ENCODE measurements at places on chromosomes 13 and 19.

DNA sequence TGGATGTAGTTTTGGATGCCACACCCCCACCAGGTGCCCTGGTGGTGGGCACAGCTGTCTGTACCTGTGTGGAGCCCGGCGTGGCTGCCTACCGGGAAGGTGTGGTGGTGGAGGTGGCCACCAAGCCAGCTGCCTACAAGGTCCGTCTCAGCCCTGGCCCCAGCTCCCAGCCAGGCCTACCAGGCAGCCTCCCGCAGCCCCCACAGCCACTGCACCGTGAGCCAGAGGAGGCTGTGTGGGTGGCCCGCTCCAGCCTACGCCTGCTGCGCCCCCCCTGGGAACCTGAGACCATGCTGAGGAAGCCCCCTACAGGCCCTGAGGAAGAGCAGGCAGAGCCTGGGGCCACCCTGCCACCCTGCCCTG is 3.5 kb downstream of the CIC start:
- no peak for DNase-seq

- no peak for DNase-seq
Measured at GRCh38 chr13:26623125-26623524, 65.6 kb downstream of the WASF3 start.

DNA sequence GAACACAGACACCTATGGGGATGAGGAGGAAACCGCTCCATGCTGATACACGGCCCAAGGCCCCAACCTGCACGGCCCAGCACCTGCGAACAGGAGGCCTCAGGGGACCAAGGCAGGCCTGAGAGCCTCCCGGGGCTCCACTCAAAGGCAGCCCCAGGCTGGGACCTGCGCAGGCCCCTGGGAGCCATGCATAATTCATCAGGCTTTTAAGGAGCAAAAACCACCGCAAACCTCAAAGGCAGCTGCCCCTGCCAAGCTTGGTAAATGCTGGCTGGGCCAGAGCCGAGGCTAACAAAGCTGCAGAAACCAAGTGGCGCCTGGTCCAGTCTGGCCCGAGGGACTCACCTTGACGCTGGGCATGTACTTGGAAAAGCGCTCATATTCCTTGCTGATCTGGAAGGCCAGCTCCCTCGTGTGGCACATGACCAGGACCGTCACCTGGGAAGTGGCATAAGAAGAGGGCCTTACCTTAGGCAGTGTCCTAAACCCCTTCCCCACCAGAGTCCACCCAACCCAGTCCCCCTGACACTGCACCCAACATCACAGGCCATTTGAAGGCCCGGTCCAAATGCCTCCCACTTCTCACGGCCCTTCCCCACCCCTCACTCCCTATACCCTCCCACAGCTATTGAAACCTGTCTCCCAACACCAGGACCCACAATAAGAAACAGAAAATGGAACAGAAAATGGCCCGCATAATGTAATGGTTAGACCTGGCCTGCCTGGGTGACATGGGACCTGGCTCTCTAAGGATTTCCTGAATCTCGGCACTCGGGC is 7.8 kb downstream of the DDX39A start:
- DNase-seq = no peak

GRCh38 chr19:32750441-32751055 is 31.0 kb downstream of the TDRD12 start:
- DNase-seq = no peak

GRCh38 chr13:45142440-45143345 is 22.4 kb downstream of the GTF2F2 start:
- no peak for DNase-seq

DNA sequence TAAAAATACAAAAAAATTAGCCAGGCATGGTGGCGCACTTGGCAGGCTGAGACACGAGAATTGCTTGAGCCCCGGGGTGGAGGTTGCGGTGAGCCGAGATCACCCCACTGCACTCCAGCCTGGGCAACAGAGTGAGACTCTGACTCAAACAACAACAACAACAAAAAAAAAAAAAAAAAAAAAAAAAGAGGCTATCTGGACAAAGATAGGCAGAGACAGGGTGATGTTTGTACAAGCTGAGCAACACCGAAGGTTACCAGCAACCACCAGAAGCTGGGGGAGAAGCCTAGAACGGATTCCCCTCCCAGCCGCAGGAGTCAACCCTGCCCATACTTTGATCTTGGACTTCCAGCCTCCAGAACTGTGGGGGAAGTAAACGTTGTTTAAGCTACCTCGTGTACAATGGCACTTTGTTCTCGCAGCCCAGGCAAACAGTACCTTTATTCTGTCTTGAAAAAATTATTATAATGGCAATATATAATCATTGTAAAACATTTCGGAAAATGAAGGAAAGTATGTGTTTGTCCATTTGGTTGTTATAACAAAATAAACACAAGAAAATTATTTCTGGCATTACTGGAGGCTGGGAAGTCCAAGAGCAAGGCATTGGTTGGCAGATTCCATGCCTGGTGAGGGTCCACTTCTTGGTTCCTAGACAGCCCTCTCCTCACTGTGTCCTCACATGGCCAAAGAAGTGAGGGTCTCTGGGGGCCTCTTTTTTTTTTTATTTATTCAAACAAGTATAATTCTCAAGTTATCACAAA is 39.8 kb upstream of the LATS2 start:
- DNase-seq = no peak

GRCh38 chr19:35882114-35882832 is 13.9 kb downstream of the APLP1 start:
- peak; percentile 45 for DNase-seq

- no peak for DNase-seq
Measured at GRCh38 chr19:2532252-2533071, 56.5 kb downstream of the GADD45B start.

DNA sequence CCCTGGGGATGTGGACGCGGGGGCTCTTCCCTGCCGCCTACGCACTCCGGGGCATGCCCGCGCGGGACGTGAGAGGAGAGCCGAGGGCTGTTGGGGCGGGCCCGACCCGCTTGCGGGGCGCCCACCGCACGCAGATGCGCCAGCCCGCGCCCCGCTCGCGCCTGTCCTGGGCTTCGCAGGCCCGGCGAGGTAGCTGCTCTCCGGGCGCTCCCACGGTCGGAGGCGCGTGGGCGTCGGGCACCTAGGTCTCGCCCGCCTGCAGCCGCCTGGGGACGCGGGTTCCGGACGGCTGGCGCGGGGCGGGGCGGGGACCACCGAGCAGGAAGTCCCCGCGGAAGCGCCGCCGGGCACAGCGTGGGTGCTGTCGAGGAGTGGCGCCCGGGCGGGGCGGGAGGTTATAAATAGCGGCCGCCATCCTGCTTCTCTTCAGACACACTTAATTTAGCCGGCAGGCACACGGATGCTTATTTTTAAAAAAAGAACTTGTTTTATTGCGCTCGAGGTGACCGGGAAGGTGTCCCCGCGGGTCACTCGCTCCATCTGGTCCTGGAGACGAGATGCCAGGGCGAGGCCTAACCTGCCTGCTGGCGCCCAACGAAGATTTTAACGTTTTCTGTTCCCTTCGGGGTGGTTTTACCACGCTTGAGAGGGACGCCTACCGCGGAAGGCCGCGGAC is 561 bp upstream of the GJA3 start:
- DNase-seq = peak; percentile 24

- DNase-seq = no peak
Measured at GRCh38 chr13:51258612-51259548, 36.7 kb downstream of the FAM124A start.

DNA sequence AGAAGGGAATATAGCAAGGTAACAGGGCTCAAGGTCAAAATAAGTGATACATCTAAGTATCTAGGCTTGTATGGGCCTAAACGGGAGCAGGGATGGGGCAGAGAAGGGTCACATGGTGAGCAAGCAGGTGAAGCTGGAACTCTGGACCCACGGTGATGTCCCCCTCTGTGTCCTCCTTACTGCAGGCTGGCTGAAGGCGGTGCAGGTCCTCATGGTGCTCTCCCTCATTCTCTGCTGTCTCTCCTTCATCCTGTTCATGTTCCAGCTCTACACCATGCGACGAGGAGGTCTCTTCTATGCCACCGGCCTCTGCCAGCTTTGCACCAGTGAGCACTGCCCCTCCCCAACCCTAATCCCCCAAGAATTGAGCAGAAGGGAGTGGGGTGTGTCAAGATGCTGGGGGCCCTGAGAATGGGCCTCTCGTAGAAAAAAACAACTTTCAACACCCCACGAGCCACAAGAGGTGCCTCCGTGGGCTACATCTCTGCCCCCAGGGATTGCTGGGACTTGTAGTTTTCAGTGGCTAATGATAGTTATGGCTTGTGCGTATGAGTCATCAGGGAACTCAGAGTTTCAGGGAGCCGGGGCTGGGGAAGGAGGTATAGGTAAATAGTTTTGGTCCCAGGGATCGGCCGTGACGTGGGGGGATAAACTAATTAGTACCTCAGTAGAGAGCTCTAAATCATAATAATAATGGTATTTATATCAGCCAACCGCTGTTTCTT is 4.0 kb downstream of the EMP3 start:
- DNase-seq = no peak

- DNase-seq = no peak
Measured at GRCh38 chr13:97235549-97236231, 13.6 kb downstream of the MBNL2 start.

DNA sequence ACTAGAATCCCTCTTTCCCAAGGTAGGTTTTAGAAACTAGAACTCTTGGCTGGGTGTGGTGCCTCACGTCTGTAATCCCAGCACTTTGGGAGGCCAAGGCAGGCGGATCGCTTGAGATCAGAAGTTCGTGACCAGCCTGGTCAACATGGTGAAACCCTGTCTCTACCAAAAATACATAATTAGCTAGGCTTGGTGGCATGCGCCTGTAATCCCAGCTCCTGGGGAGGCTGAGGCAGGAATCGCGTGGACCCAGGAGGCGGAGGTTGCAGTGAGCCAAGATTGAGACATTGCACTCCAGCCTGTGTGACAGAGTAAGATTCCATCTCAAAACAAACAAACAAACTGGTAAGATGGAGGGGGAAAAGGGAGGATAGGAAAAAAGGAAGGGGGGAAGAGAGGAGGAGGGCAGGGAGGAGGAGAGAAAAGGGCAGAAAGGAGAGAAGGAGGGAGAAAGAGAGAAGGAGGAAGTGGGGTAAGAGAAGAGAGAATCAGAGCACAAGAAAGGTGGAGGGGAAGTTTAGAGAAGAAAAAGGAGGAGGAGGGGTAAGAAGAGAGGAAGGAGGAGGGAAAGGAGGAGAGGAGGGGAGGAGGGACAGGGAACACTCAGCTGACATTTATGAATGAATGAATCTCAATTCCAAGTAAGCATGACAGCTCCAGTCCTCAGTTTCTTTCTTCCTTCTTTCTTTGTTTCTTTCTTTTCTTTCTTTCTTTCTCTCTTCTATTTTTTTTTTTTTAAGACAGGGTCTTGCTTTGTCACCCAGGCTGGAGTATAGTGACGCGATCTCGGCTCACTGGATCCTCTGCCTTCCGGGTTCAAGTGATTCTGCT is 2.6 kb upstream of the SLC27A1 start:
- no peak for DNase-seq

- DNase-seq = no peak
Measured at GRCh38 chr19:46324277-46324676, 22.6 kb upstream of the PPP5C start.

- DNase-seq = no peak
Measured at GRCh38 chr13:33945477-33945876, 127.5 kb downstream of the RFC3 start.
